Activated CD8-positive, alpha-beta T cell treated with anti-CD3 and anti-CD28 coated beads, Interleukin-2, amount 10 ng/mL, durations not matched to agents 7 days and 5 days (primary cell): ENCODE measurements at places on chromosomes 12 and 14. TPM values are rescaled to one million over a fixed set of nuclear protein-coding genes. Genes with fewer than 3 reads are reported as not detected.

GRCh38 chr14:68627868-68628604 is 164.8 kb downstream of the ZFP36L1 start:
- peak; percentile 47 for DNase-seq

DNA sequence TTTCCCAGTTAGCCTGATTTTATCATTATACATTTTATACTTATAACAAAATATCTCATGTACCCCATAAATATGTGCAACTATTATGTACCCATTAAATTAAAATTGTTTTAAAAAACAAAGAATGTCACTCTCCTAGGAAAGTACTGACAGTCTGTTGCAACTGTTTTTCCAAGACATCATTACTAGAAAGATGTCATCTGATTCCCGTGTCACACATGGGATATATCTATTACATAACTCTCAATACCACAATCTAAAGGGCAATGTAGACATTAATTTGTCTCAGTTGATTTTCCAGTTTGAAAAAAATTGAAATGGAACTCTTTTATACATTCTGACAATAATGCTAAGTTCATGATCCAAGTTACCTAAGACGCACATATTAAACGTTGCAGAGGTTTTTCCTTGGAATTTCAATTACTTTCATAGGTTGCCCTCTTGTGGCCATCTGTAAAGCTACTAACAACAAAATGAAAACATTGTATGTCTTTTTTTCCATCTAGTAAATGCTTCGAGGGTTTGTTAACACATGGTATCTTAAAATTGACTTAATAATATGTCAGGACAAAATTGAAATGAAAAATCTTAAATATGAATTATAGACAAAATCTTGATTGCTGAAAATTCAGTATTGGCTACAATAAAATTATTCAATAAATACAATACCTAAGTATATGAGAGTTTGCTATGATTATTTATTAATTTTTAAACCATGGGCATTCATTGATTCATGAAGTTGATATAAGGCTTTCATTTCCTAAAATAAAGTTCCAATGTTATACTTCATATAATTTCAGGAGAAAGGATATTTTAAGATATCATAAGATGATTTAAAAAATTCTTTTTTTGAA is 131.6 kb downstream of the PPFIA2 start:
- no peak for DNase-seq

DNA sequence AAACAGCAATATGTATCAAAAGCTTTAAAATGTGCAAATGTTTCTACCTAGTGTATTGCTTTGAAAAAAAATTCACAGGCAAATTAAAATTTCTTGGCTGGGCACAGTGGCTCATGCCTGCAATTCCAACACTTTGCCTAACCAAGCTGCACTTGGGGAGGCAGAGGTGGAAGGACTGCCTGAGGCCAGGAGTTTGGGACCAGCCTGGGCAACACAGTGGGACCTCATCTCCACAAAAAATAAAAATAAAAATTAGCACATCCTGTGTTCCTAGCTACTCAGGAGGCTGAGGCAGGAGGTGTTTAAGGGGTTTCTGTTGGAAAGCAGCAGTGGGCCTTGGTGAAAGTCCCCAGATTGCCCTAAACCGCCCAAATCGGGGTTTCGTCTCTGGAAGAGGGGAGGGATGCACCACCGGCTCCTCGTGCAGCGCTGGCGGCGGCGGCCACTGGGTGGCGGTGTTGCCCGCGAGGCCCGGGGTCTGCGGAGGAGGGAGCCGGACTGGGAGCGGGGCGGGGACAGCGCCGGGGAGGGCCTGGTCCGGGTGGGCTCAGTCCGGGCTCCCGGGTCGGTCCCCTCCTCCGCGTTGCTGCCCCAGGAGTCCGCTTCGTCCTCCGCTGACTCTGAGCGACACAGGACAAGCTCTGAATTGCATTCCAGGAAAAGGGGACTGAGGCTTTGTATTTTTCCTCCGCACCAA is 265.6 kb downstream of the AACS start:
- peak; percentile 63 for DNase-seq

- no peak for DNase-seq
Observed at GRCh38 chr12:27493260-27493940, 30.6 kb upstream of the PPFIBP1 start.

GRCh38 chr12:29398495-29398894 is 17.5 kb upstream of the ERGIC2 start:
- DNase-seq: no peak

Gene PLEKHG7
- total RNA-seq: not detected

Gene HHIPL1
- total RNA-seq: not detected

- DNase-seq: no peak
Observed at GRCh38 chr14:70698288-70698687, 56.6 kb downstream of the TTC9 start.

DNA sequence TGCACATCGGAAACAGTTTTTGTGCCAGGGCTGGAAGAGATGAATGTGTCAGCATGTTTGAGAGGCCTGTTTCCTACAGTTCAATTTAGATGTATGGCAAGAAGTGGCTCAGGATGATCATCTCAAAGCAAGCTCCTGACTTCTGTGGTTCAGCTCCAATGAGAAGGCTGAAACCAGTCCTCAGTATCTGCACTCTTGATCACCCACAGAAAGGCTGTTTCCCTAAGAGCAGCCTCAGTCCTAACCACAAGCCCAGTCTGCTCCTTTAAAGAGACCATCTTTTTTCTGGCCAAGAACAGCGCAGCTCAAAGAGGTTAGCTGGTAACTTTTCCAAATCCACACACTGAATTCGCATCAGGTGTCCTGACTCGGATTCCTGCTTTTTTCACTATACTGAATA is 19.2 kb downstream of the CSRP2 start:
- DNase-seq: no peak

DNA sequence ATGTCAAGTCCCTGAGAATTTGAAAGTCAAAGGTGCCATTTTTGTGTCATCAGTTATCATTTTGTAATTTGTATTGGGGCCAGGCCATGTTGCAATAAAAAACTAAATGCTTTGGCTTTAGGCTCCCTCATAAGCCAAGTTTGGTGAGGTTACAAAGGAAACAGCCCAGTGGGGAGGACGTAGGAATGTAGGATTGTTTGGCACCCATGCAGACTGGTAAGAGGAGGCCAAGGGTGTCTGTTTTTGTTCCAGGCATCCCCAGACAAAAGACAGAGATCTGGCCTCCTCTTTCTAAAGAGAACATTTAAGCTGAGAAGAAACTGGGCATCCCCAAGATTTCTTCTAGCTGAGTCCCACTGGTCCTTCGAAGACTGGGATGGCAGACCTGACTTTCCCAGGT is 111.7 kb downstream of the SUDS3 start:
- no peak for DNase-seq

GRCh38 chr12:12399776-12400305 is 43.0 kb downstream of the BORCS5 start:
- no peak for DNase-seq

- no peak for DNase-seq
Observed at GRCh38 chr12:65275627-65276026, 2.9 kb upstream of the MSRB3 start.

Gene CD69
- 116 TPM for total RNA-seq

- no peak for DNase-seq
Observed at GRCh38 chr14:77212097-77212870, 30.7 kb downstream of the TMEM63C start.
